ENCODE measurements at places on chromosomes 1 and 21. TPM values are rescaled to one million over a fixed set of nuclear protein-coding genes. Genes with fewer than 3 reads are reported as not detected.

Gene CFAP74
- 0.09 TPM for polyA plus RNA-seq

Gene KIAA0040
- polyA plus RNA-seq, result 13.7 TPM

Gene RGS13
- 0.32 TPM for polyA plus RNA-seq

Gene LAMC2
- polyA plus RNA-seq, result 0.67 TPM

Gene MOV10
- 23.5 TPM for polyA plus RNA-seq

DNA sequence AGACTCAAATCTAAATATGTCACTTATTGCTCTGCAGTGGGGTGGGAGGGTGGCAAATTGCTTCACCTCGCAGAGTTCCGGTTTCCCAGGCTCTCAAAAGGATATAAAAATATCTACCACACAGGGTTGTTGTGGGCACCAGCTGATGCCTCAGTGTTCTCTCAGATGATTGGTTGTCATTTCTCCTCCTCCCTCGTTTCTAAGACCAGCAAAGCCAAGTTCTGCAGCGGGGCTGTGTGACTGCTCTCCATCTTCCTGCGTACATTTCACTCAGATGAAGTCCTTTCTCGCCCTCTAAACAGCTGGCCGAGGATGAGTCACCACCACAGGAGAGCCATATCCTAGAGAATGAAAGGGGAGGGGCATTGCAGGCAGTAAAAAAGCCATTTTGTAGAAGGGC lies 35.0 kb upstream of the VWA5B1 start:
- DNase-seq, result no peak

- DNase-seq, result no peak
Observed at GRCh38 chr1:63920154-63921117, 146.6 kb downstream of the ROR1 start.

DNA sequence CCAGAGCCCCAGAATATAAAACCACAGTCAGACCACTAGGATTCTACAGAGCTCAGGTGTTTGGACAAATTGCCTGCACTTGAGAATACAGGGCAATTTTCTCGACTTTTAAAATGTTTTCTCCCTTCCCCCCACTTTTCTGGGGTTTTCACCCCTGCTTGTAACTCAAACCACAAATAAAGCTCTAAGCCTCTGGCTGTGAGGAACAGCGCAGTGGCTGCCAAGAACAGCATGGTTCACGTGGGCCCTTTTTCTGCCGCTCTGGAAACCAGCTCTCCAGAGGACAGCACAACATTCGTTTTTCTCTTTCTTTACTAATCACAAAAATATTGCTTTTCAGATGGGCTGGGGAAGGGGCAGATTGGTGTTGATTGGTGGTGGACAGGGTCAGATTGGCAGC lies 102.2 kb upstream of the JUN start:
- DNase-seq, result no peak

GRCh38 chr1:154791292-154792166 lies 78.6 kb downstream of the KCNN3 start:
- DNase-seq, result peak; percentile 87

DNA sequence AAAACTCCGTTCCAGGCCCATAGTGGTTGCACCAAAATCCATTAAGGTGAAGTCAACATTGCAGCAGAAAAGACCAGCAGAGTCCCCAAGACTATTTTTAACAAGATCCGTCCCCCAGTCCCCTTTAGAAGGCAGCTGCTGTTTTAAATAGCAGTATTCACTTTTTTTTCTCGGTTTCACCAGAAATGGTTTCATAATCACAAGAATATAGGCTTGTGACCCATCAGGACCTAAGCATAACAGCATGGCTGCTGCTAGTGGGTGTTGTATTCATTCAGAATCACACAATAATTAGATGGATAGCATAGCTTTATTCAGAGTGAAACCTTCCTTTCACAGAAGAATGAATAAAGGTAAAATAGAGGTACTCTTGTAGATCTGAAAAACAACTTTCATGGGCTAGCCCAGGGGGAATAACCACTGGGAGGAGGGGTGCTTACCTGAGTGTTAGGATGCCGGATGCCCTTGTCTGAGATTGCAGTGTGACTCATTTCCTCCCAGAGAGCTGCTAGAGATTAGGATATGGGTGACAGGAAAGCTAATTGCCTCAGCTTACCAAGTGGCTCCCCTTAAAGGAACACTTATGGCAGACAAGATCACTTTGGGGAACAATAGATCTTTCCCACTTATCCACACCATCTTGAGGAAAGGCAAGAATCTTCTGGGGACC lies 35.0 kb downstream of the ACKR1 start:
- no peak for DNase-seq

GRCh38 chr1:56979986-56980755 lies 14.4 kb upstream of the C8B start:
- no peak for DNase-seq

DNA sequence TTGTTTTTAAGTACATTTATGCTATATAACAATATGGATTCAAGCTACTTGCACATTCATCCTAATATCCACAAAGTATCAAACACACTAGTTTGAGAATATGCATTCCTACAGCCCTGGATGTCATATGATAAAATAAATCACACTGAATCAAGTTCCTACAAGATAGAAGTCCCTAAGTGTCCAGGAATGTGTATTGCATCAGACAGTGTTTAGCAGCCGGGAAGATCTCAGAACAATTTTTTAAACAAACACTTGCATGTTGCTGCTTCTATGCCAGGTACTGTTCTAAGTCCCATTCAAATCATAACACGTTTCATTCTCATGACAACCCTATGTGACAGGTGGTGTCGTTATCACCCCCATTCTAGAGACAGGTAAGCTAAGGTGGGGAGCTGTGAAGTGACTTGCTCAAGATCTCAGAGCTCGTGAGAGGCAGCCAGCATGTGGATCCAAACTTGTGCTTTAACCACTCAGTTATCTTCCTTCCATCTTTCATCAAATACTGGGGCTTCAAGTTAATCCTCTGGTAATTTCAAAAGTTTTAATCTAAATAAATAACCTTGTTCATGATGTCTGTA lies 68.3 kb upstream of the KIF26B start:
- no peak for DNase-seq

DNA sequence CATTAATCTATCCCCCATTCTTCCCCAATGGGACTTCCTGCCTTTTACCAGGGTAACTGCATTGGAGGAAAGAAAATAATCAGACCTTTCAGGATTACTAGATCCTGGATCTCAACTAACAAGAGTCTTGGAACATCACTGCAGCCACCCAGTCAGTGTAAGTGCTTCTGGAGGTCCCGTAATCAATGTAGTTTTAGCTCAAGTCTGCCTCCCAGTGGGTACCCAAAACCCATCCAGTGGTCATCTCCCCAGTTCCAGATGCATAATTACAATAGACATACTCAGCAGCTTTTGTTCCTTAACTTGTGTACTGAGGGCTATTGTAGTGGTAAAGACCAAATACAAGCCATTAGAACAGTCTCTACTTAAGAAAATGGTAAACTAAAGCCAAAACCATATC lies 319.1 kb downstream of the GPATCH2 start:
- DNase-seq, result no peak

DNA sequence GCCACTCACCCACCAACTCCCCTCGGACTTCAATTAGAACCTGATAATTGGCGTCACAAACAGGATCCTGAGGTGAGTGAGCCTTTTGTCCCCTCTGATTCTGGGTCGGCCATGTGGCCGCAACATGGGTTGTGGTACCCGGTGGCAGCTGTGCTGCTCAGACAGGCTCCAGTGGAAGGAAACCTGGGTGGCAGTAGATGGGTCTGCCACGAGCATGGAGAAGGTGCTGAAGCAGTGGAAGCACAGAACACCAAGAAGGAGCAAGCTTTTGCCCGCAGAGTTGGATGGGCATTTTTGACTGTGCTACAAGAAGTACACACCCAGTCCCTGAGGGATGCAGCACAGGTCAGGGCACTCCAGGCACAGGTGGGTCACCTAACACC lies 16.5 kb upstream of the UBE2U start:
- DNase-seq, result no peak

- DNase-seq, result no peak
Observed at GRCh38 chr1:46708121-46708520, 10.8 kb downstream of the EFCAB14 start.

DNA sequence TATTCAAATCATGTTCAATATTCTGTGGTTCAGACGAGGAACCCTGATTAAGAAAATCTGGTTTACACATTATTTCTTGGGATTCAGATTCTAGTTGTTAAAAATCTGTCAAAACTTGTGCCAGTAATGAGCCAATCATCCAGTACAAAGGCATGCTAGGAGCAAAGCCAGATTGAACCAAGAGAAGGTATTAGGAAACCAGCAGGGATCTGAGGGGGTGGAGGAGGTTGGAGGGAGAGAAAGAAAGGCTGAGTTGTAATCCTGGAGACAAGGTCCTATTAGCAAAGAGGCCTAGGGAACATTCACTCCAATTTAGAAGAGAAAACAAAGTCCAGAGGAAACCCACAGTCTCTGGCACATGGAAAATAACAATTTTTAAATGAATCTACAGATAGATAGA lies 352.9 kb downstream of the LTN1 start:
- no peak for DNase-seq

DNA sequence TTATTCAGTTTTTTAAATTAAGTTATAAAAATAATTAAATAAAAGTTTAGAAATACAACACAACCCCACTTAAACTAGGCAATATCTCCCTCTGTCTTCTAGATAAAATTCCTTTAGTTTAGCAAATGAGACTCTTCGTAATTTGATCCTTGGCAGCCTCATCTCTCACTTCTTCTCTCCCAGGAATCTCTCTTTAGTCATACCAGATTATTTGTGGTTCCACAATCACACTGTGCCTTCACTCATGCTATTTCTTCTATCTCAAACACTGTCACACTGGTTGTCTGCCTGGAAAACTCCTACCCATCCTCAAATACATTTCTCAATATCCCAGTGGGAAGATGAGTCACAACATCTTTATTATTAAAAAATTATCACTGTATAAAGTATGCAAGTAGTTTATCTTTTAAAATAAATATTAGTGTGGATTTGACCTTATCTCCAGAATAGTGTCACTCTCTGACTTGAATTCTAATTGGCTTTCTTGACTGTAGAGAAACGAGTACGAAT lies 195.5 kb downstream of the KCNH1 start:
- DNase-seq, result no peak

DNA sequence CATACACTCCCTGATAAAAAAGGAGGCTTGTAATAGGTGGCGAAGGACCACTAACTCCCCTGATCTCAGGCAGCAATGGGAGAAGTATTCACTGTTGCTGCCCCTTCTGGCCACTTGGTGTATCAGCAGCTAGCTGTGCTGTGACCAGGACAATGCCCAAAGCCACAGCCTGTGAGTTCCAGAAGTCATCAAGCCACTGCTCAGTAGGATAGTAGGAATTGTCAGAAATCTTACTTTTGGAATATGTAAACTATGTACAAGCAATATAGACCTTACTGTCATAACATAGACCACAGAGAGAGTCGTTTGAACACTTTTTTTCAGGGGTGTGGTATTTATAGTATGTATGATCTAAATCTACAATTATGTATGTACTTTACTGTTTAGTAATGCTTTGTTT lies 248.3 kb upstream of the CAMK1G start:
- no peak for DNase-seq

DNA sequence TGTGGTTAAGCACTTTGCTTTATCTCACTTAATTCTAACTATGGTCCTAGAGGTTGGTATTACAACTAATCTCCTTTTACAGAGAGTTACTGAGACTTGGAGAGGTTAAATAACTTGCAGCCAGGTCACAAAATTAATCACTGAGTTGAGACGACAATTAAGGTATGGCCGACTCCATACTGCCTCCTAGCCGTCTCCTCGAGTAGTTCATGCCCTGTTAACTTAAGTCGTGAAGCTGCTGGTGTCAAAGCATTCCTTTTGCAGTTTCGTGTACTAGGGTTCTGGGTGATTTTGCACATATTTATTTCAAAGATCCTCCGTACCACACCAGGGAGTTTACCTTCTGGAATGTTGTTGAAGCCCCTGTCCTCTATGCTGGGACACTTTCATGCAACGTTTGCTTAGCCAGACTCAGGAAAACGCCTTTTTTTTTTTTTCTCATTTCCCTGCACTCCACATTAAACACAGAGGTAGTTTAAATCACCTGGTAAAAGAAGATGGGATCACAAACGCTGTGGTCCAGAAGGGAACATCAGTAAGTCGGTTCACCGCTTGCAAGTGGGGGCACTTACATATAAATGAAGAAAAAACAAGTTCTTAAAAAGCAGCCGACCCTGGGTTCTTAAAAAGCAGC lies 570 bp upstream of the NEK7 start:
- no peak for DNase-seq

- no peak for DNase-seq
Observed at GRCh38 chr1:6805004-6805416, 19.8 kb downstream of the CAMTA1 start.

GRCh38 chr1:202210969-202211368 lies 17.4 kb downstream of the LGR6 start:
- no peak for DNase-seq
